ENCODE measurements at places on chromosomes 16 and 17.

DNA sequence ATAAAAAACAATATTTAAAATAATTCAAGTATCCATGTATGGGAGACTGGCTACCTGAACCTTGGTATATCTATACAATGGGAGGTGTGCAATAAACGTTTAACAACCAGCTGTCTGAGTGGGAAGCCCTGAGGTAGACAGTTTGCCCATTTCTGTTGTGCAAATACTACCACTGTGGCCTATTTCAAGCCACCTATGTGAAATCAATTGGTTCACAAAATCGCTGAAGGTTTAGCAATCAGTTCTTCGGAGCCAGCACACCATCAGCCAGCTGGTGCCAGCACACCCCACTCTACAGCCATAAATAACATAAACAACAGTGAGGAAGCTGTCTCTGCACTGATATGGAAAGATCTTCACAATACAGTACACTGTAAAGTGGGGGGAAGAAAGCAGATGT, 46.7 kb upstream of the KDM8 start:
- no peak for DNase-seq

DNA sequence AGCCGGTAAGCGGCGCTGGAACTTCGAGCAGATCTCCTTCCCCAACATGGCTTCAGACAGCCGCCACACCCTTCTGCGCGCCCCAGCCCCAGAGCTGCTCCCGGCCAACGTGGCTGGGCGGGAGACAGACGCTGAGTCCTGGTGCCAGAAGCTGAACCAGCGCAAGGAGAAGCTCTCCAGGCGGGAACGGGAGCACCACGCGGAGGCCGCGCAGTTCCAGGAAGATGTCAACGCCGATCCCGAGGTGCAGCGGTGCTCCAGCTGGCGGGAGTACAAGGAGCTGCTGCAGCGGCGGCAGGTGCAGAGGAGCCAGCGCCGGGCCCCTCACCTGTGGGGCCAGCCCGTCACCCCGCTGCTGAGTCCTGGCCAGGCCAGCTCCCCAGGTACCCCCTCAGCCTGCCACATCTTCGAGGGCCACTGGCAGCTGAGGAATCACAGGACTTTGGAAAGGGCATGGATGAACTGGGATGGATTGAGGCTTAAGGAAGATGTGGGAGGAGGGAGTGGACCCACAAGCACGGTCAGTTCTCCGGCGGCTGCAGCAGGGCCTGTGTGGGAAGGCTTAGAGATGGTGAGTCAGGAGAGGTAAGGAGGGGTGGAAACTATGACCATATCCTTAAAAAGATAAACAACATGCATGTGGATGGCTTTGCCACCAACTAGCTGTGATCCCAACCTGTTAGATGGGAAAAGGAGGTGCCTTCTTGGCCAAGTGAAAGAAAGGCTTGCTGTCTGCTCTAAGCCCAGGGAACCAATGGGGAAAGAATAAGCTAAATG, 3.4 kb upstream of the LLGL2 start:
- no peak for DNase-seq

DNA sequence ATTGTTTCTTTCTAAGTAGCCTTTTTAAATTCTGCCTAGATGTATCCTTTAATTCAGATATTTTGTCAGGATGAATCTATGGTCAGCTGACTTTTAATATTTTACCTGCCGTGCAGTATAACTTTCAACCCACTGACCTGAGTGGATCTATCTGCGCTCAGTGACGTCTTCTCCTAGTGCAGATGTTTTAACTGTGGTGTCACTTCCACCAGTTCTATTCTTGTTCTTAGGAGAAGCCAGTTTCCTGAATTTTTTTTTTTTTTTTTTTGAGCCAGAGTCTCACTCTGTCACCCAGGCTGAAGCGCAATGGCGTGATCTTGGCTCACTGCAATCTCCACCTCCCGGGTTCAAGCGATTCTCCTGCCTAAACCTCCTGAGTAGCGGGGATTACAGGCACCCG, 5.0 kb upstream of the TM4SF5 start:
- no peak for DNase-seq

- no peak for DNase-seq
Observed at GRCh38 chr17:41992576-41992975, 24.7 kb downstream of the DNAJC7 start.

GRCh38 chr17:58324056-58324408, 4.6 kb downstream of the TSPOAP1 start:
- no peak for DNase-seq

Data from stromal cell of bone marrow (primary cell).